ENCODE measurements at places on chromosomes 3 and 15. TPM values are rescaled to one million over a fixed set of nuclear protein-coding genes. Genes with fewer than 3 reads are reported as not detected.

DNA sequence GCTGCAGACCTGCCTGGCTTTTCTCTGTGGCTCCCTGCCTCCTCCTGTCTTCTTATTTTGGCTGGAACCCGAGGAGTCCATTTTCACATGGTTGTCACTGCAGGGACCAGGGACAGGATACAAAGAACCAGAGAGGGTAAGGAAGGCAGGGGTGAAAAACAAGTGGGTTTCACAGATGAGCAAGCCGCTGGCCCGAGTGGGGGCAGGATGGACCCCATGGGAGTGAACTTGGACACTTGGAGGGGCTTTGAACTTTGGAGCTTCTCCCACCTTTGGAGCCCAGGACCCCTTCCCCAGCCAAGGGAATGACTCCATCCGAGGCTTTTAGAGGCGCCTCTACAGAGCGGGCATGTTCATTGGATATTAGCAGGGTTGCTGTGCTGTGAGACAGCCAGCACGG is 26.9 kb upstream of the ADCY5 start:
- H3K4me1 ChIP-seq = no peaks in the 10 kb centered on the region
- H3K36me3 ChIP-seq = no peaks in the 10 kb centered on the region
- no peaks in the 10 kb centered on the region for H3K27me3 ChIP-seq
- no peak overlapping the region for H3K27ac ChIP-seq
- no peak for DNase-seq
- H3K4me3 ChIP-seq = no peak overlapping the region

DNA sequence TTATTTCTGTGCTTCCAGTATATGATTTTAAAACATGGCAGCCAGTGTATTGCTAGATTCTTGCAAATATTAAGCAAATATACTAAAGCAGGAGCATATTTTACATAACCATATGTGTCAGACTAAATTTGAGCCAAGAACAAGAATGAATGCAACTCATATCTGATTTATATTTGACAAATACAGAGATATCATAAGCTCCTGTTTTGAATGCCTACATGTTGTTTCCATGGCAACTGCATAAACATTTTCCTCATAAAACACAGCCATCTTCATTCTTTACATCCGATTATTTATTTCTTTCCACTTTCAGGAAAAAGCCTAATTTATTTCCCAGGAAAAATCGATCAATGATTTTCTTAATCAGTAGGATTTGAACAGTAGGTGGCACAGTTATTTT is 172.2 kb upstream of the TSPAN3 start:
- H3K4me3 ChIP-seq = no peak overlapping the region
- H3K36me3 ChIP-seq = peaks cover 4% of the 10 kb centered on the region
- no peaks in the 10 kb centered on the region for H3K4me1 ChIP-seq
- no peak overlapping the region for H3K27ac ChIP-seq
- no peak for DNase-seq

- no peaks in the 10 kb centered on the region for H3K27me3 ChIP-seq
- H3K4me3 ChIP-seq = no peak overlapping the region
- peaks cover under 1% of the 10 kb centered on the region for H3K36me3 ChIP-seq
- no peak for DNase-seq
These were observed 30.0 kb downstream of the U2SURP start for GRCh38 chr3:143031327-143031726.

The SERPINI2 gene
- polyA plus RNA-seq = not detected

DNA sequence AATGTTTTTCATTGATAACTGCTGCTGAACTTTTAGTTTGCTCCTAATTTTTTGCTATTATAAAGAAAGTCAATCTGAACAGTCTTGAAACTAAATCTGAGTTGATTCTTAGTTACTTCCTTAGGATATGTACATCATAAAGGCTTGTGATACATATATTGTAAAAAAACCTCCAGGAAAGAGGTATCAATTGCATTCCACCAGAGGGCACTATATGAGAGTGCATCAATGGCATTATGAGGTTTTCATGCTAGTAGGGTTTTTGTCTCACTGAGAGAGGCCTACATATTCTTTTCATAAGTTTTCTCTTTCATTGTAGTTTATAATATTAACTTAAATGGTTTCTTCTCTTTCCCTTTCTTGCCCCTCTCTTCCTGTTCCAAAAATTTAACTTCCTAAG is 46.9 kb downstream of the PIK3R4 start:
- no peaks in the 10 kb centered on the region for H3K4me1 ChIP-seq
- no peak overlapping the region for H3K4me3 ChIP-seq
- H3K27ac ChIP-seq = no peak overlapping the region
- DNase-seq = no peak
- H3K27me3 ChIP-seq = no peaks in the 10 kb centered on the region

DNA sequence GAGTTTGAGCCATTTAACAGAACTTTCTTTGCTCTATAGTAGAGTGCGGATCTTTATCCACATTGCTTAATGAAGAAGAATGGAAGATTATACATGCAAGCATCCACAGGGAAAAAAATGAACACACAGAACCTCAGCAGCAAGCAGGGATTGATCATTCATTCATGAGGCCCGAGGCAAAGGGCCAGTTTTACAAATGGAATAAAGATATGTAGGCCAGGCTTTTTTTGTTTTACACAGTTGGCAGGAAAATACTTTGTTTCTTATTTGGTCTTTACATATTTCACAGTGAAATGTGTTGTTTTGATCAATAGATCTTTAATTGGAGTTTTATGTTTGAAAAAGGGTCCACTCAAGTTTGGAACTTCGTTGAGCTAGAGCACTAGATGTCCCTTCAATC is 117.5 kb downstream of the LRTM1 start:
- H3K27ac ChIP-seq = no peak overlapping the region
- no peak for DNase-seq
- no peaks in the 10 kb centered on the region for H3K27me3 ChIP-seq

The PAQR5 gene
- polyA plus RNA-seq = 0.14 TPM

- H3K4me1 ChIP-seq = no peaks in the 10 kb centered on the region
- no peak overlapping the region for H3K4me3 ChIP-seq
- no peak overlapping the region for H3K27ac ChIP-seq
- DNase-seq = no peak
These were observed 220.5 kb downstream of the SQOR start for GRCh38 chr15:45855210-45855906.

DNA sequence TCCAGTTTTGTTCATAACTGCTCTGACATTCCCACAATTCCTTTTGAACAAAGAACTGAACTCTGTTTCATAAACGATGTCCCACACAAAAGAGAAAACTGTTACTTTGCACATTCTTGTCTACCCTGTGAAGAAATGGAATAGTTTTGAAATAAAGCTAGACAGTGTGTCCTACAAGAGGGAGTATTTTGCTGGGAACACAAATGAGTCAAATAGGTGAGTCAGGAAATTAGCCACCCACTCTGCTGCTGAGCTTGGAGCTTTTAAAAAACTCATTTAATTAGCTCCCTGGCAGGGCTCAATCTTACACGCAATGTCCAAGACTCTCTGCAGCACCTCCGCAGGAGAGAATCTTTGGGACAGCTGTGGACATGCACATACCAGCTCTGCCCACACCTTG is 193.4 kb downstream of the SLC9A9 start:
- no peak for DNase-seq
- no peaks in the 10 kb centered on the region for H3K4me1 ChIP-seq

GRCh38 chr3:161423911-161424522 is 52.7 kb upstream of the SPTSSB start:
- DNase-seq = no peak
- no peaks in the 10 kb centered on the region for H3K4me1 ChIP-seq
- no peak overlapping the region for H3K27ac ChIP-seq
- H3K4me3 ChIP-seq = no peak overlapping the region

The IGF2BP2 gene
- 1.1 TPM for polyA plus RNA-seq

- no peaks in the 10 kb centered on the region for H3K27me3 ChIP-seq
- no peak overlapping the region for H3K27ac ChIP-seq
- no peaks in the 10 kb centered on the region for H3K4me1 ChIP-seq
These were observed 6.5 kb upstream of the CRYBG3 start for GRCh38 chr3:97815149-97815917.

DNA sequence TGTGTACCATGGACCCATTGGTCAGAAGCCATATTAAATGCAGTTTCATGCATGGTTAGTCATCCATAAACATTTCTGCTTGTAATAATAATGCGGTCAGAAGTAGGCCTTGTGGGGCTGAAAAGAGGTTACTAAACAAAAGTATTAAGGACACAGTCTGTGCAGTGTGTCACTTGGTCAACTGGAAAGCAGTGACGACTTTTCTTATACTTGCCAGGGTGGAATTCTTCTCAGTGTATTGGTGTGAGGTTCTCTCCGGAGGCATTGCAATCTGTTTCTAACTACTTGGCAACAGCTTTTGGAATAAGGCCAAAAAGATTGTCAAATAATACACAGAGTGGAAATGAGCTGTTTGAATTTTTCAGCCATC is 46.8 kb downstream of the CHL1 start:
- H3K27me3 ChIP-seq = no peaks in the 10 kb centered on the region
- H3K36me3 ChIP-seq = no peaks in the 10 kb centered on the region
- H3K27ac ChIP-seq = no peak overlapping the region
- no peak overlapping the region for H3K4me3 ChIP-seq
- H3K4me1 ChIP-seq = no peaks in the 10 kb centered on the region

DNA sequence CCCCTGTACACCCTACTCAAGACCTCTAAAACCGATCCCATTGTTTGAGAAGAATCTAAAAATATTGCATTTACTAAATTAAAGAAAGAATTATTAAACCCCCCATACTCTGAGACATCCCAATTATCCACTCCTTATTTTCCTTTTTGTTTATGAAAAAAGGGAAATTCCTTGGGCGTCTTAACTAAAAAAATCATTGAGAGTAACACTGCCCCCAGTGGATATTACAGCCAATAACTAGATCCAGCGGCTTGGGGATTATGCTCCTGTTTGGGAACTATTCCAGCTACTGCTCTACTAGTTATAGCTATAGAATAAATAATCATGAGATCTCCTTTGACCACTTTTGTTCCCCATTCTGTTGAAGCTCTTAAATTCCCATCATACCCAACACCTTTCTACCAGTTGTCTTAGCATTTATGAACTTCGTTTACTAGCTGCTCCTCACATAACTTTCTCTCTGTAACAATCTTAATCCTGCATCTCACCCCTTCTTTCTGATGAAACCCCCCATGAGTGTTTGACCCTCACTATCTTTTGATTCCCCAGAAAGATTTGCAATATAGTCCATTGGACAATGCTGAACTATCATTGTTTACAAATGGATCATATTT is 12.7 kb upstream of the CFAP91 start:
- no peaks in the 10 kb centered on the region for H3K36me3 ChIP-seq
- H3K4me3 ChIP-seq = no peak overlapping the region
- no peaks in the 10 kb centered on the region for H3K4me1 ChIP-seq
- DNase-seq = no peak

DNA sequence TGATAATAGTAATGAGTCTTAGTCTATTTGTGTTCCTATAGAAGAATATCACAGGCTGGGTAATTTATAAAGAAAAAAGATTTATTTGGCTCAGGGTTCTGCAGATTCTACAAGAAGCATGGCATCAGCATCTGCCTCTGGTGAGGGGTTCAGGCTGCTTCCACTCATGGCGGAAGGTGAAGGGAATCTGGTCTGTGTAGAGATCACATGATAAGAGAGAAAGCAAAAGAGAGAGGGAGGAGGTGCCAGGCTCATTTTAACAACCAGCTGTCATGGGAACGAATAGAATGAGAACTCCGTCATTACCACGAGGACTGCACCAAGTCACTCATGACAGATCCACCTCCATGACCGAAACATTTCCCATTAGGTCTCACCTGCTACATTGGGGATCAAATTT is 664.0 kb upstream of the SGO1 start:
- H3K4me1 ChIP-seq = no peaks in the 10 kb centered on the region
- no peak for DNase-seq
- no peaks in the 10 kb centered on the region for H3K36me3 ChIP-seq
- no peaks in the 10 kb centered on the region for H3K27me3 ChIP-seq
- H3K4me3 ChIP-seq = no peak overlapping the region

GRCh38 chr3:107498646-107499045 is 24.1 kb upstream of the BBX start:
- no peak overlapping the region for H3K4me3 ChIP-seq
- H3K27me3 ChIP-seq = no peaks in the 10 kb centered on the region
- no peak for DNase-seq

GRCh38 chr15:64687172-64687571 is 88.2 kb downstream of the RBPMS2 start:
- no peak overlapping the region for H3K4me3 ChIP-seq
- H3K36me3 ChIP-seq = peaks cover 4% of the 10 kb centered on the region
- peak overlapping the region; percentile 58 for H3K27ac ChIP-seq
- H3K4me1 ChIP-seq = peaks cover 31% of the 10 kb centered on the region
- no peak for DNase-seq

DNA sequence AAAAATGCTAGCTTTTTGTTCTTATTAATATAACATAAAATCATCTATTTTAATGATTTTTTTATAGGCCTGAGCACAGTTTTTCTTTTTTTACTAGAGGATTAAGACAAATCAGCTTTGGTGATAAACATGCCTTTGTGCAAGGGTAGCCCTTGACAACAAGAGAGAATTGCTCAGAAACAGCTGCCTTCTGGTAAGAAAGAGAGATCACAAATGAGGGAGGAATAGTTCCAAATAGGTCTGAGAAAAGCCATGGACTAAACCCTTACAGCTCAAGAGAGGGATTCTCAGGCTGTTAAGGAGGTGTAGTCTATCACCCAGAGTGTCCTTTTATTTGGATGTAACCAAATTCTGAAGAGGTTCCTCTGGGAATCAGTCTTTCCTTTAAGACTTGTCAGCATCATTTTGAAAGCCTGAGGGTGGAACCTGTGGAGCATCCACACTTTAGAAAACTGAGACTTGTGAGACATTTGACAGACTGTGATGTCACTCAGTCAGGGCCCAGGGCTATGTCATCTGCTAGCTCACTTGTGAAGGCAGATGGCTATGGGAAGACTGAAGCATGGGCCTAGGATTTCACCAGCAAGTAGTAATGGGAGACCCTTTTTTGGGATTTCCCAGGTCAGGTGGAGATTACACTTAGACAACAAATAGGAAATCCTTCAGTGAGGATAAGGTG is 102.9 kb upstream of the KCNAB1 start:
- no peak overlapping the region for H3K4me3 ChIP-seq
- no peaks in the 10 kb centered on the region for H3K4me1 ChIP-seq
- H3K36me3 ChIP-seq = no peaks in the 10 kb centered on the region
- DNase-seq = no peak
- H3K27ac ChIP-seq = no peak overlapping the region

DNA sequence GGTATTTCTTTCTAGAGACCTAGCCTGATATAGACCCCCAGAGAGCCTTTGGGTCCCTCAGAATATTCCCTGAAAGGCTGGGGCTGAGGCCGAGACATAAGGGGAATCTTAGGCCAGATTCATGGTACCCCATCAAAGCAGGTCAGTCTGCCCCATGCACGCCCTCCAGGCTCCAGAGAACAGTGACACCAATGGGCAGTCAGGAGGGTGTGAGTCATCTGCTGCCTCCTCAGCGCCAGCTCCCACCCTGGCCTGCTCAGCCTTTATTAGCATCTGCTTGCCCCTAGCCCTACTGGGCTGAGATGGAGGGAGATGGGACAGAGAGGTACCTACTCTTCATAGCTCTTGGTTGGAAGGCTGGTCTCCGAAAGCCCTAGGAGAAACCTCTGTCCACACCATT is 14.3 kb upstream of the CAMKV start:
- H3K27me3 ChIP-seq = no peaks in the 10 kb centered on the region
- no peak for DNase-seq
- no peaks in the 10 kb centered on the region for H3K36me3 ChIP-seq
- H3K4me3 ChIP-seq = no peak overlapping the region
